ENCODE measurements at places on chromosomes 11 and 22.

- no peak for DNase-seq
Measured at GRCh38 chr11:65708451-65708850, 3.6 kb upstream of the KAT5 start.

DNA sequence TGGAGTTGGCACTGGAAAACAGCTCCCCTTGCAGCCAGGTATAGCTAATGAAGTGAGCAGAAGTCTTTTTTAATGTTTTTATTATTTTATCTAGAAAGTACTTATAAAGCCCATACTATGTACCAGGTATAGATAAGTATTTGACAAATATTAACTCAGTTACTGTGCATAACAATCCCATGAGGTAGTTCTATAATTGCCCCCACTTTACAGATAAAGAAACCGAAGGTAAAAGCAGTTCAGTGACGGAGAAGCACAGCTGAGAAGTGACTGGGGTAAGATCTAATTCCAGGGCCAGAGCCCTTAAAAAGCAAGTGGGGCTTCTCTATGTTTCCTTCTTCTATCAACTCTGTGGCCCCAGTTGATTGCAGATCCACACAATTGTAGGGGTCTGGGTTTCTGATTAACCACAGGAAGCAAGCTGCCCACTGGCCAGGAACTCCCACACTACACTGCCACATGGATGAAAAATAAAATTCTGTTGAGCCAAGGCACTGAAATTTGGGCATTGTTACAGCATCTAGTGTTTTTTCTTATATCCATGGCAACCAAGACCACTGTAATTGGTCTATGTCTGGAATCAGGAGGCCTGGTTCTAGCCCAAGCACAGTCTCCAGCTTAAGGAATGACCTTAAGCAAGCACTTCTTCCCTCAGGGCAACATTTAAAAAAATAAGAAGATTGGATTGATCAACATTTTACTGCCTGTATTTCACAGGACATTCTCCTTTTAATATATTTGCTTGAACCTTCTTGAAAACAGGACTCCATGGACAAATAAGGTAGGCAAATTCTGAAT is 55.3 kb upstream of the TEAD1 start:
- DNase-seq: no peak

DNA sequence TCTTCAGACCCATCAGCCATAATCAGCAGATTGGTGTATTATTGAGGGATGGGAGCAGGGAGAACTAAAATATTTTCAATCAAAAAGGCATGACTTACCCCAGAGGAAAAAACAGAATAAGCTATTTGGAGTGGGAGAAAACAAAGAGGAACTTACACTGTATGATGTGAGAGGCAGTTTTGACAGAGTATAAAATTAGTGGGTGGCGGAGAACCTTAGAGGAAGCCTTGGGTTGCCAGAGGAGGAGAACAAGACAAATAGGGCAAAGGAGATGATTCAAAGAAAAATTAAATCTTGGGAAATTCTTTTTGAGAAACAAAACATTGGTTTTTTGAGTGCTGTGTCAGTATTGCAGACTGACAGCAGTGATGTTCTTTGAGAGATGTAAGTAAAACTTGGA is 285.0 kb downstream of the C11orf87 start:
- no peak for DNase-seq

DNA sequence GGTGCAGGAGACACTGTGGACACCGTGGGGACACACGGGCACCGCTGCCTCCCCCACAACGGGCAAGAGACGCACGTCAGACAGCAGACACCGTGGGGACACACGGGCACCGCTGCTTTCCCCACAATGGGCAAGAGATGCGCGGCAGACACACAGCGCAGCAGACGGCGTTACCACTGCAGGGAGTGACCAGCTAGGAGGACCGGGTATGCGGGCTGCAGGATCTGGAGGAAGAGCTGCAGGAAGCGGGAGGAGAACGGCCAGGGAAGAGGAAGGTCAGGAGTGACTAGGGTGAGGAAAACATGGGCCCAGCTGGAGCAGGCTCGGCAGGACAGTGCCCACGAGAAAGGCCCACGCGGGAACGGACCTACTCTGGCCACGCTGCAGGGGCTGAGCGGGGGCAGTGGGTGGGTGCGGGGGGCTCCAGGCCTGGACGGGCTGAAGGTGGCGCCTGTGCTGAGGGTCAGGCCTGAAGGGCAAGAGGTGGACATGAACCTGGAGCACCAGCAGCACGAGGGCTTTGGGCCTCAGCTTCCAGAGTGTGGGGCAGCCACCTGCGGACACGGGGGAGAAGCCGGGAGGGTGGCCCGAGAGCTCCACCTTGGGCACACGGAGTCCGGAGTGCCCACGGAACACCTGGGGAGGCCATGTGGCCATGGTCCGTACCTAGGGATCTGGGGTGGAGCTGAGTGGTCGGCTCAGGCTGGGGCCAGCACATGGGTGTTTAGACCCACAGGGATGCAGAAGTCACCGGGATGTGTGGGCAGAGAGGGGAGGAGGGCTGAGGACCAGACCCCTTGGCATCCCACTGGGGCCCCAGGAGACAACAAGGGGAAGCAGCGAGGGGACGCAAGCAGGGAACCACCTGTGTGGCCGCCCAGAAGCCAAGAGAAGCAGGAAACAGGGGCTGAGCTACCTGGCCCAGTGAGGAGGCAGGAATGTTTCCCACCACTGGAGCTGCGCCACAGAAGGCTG is 16.5 kb downstream of the TOLLIP start:
- DNase-seq: no peak

GRCh38 chr11:12234221-12234620 is 123.8 kb downstream of the MICAL2 start:
- no peak for DNase-seq

GRCh38 chr22:46907241-46908215 is 145.1 kb downstream of the TBC1D22A start:
- no peak for DNase-seq

- DNase-seq: no peak
Measured at GRCh38 chr22:30830907-30831306, 136.2 kb downstream of the OSBP2 start.

DNA sequence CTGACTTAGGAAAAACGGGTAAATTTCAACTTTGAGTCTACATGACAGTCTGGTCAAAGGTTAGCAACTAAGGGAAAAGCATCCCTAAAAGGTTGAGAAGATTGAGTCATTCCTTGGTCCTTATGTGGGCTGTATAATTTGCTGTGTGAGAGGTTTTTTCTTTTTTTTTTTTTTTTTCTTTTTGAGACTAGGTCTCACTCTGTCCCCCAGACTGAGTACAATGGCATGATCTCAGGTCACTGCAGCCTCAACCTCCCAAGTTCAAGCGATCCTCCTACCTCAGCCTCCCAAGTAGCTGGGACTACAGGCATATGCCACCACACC is 101.4 kb downstream of the MRTFA start:
- DNase-seq: no peak

- no peak for DNase-seq
Measured at GRCh38 chr11:127057126-127057525, 56.6 kb upstream of the KIRREL3 start.

DNA sequence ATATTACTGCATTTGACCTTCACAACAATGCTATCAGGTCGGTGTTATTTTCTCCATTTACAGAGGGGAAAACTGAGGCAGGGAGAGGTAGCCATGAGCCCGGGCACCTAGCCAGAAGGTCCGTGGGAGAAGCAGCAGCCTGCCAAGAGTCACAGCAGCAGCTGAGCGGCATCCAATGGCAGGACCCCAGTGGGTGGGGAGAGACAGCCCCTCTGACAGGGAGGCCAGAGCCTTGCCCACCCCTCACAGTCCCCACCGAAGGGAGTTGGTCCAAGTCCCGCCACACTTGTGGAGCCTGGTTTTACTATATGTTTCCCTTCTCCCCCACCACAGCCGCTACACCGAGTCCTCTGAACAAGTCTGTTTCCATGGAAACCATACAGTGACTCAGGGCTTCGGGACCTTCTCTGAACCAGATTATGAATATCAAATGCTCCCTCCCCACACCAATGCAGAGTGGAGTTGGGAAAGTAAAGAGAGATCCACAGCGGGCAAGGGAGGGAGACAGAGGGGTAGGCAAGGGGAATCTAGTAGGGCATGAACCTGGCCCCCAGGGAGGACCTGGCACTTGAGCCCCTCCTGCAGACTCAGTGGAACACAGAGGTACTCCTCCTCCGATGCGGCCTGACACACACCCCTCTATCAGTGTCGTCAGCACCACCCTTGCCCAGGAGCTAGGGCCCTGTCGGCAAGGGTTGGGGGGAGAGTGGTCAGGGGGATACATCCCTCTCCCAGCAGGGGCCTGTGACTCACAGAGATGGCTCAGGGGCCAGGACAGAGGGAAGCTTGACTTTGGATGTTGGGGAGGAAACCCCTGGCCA is 2.5 kb downstream of the CHST1 start:
- DNase-seq: no peak

- DNase-seq: no peak
Measured at GRCh38 chr22:46007003-46007847, 30.3 kb upstream of the WNT7B start.

DNA sequence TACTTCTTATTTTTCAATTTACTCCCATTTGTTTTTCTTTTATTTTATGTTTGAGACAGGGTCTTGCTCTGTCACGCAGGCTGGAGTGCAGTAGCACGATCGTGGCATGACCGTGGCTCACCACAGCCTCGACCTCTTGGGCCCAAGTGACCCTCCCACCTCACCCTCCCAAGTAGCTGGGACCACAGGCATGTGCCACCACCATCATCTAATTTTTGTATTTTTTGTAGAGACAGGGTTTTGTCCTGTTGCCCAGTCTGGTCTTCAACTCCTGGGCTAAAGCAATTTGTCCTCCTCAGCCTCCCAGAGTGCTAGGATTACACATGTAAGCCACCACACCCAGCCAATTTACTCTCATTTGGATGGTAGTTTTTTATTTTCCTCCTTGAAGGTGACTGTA is 679.3 kb upstream of the CCDC179 start:
- no peak for DNase-seq

GRCh38 chr11:19842505-19842904 is 129.9 kb downstream of the NAV2 start:
- no peak for DNase-seq

- DNase-seq: no peak
Measured at GRCh38 chr11:77779935-77780334, 40.6 kb downstream of the RSF1 start.

DNA sequence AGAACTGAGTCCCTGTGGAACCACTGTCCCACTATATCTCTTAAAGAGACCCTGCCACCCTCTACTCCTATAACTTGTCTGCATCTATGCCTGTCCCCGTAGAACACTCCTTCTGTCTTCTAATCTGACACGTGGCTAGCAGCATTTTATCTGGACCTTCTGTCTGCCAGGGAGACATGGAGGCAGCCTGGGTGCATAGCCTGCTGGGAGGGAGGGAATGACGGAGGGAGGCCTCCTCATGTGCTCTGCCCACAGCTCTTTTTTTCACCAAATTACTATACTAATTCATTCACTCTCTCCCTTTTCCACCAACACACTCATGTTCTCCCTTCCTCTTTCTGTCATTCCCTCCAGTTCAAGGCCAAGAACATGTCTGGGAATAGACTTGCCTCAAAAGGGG is 7.6 kb upstream of the THRSP start:
- DNase-seq: no peak

DNA sequence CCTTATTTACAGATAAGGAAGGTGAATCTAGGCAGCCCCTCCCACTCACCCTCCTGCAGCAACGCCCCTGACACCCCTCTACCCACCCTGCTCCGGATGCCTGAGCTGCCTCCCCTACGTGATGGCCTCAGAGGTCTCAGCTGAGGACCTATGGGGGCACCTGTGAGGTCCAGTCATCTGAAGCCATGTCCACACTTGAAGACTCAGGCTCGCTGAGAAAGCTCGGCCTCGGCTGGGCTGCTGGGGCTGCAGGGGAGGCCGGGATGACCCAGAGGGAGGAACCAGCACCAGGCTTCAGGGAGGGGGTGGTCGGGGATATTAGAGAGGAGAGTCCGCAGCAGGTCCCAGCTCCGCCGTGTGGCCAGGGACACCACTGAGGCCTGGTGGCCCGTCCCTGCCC is 92.8 kb downstream of the BRD1 start:
- DNase-seq: no peak

GRCh38 chr11:57155400-57155799 is 26.4 kb upstream of the LRRC55 start:
- no peak for DNase-seq
